SJSA1 (cell line): ENCODE measurements at places on chromosomes 5 and 9.

- no peak for DNase-seq
Observed at GRCh38 chr9:89370593-89370992, 52.3 kb downstream of the SECISBP2 start.

DNA sequence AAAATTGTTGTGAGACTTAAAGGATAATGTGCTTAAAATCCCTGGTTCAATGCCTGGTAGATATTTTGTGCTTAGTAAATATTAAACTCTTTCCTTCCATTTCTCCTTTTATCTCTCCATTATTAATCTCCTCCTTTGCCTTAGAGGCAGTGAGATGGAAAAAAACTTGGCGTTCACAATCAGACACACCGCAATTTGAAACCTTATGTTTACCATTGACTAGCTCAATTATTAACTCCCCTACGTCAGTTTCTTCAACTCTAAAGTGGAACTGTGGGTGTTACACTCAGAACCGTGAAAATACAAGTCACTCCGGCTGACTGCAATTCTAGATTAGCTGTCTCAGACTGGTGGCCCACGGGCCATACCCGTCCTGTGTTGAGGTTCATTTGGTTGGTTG is 327.2 kb downstream of the DEPDC1B start:
- DNase-seq = no peak

- DNase-seq = peak; percentile 80
Observed at GRCh38 chr5:147303976-147304375, 69.2 kb downstream of the STK32A start.

DNA sequence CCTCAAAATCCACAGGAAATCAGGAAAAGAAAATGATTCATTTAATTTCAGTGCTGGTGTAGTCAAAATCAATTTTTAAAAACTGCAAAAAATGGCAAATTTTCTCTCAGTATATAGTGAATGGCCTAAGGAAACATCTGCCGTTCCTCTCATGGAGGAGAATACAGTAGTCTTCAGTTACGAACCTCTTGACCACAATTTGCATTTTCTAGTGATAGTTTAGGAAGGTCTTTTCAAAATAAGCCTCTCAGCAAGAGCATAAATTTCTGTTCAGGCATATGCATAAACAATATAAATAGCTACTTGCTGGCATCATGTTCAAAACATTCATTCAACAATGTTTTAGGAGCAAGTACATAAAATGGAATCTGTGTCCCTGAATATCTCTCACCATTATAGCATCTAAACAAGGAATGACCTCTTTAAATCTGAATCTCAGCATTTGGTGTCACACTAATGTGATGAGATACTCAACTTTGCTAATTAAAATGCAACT is 33.5 kb downstream of the HAPLN1 start:
- DNase-seq = no peak

DNA sequence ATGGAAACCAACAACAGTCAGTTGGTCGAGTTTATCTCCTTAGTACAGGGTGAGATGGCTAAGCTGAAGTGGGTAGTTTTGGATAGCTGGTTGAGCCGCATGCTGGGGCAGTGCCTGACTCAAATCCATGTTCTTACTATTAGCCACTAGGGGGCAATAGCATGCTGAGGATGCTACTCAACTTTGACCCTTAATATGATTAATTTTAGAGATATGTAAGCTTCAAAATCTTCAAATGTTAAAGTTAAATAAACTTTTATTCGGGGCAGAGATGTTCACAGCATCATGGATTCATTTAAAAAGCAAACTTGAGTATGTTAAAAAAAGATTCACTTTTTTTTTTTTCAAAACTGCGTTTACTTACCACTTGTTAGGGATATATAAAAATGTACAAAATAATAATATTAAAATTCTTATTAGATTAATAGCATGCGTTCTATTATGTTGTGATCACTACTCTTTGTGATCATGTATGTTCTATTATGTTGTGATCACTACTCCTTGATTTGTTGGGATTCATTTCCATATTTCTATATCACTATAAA is 57.0 kb downstream of the C9orf153 start:
- DNase-seq = no peak

- DNase-seq = no peak
Observed at GRCh38 chr5:164373876-164374275, 868.5 kb downstream of the MAT2B start.

GRCh38 chr5:56535347-56535746 is 280.0 kb upstream of the MAP3K1 start:
- DNase-seq = no peak

- DNase-seq = no peak
Observed at GRCh38 chr9:102550266-102550665, 444.9 kb upstream of the CYLC2 start.

DNA sequence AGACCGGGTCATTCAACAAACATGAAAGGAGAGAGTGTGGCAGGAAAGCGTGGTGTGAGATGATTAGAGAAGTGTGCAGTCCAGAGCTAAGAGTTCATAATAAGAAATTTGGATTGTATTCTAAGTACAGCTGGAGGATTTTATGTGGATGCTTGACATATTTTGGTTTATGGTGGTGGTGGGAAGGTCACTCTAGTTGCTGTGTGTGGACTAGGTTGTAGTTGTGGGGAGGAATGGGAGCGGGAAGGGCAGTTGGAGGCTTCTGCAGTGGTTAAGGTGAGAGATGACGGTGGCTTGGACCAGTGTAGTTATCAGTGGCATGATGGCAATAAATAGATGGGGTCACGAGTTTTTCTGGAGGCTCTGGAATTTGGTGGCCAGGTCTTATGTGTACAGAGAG is 45.7 kb upstream of the GPR151 start:
- DNase-seq = no peak

DNA sequence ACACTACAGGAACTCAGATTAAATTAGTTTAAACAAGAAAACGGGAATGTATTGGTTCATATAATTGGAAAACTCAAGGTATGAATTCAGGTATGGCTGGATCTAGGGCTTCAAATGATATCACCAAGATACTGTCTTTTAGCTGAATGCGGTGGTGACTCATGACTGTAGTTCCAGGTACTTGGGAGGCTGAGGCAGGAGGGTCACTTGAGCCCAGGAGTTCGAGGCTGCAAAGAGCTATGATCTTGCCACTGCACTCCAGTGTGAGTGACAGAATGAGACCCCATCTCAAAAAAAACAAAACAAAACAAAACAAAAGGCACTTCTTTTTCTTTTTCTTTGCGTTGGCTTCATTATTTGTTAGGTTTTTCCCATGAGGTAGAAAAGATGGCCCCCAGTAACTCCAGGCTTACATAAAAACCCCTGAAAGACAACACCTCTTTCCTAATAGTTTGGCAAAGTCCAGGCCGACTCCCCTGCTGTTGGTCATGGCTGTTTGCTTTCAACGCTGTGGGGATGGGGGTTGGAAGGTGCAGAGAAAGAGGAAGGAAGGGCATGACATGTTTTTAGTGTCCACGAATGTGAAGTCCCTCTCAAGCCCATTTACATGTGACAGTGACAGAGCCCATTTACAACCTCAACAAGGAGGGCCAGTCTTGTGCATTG is 39.8 kb upstream of the CRB2 start:
- no peak for DNase-seq

DNA sequence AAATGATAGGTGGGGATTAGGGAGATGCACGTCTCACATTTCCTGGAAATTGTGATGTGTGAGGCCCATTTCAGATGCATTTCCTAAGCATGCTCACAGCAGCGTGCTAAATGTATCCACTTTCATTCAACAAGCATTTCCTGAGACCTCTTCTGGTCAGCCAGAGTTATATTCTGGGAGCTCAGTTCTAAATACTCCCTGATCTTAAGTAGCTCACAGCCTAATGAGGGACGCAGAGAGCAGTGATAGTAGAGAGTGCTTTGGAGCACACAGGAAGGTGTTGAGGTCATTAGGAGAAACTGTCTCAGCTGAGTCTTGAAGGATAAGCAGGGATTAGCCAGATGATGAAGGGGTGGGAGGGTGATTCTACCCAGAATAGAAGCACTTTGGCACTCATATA is 46.2 kb upstream of the FSD1L start:
- no peak for DNase-seq

DNA sequence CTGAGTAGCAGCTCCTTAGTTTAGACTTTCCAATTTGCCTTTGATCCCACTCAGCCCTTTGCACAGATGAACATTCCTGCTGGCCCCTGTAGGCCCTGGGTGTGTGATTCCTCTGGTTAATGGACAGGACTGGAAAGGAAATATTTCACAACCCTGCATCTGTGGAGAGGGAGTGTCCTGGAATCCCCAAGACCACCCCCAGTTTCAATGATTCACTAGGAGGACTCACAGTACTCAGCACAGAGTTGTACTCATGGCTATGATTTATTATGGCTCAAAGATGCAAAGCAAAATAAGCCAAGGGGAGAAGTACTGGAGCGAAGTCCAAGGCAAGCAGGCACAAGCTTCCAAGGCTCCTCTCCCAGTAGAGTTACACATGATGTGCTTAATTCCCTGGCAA is 42.4 kb upstream of the TJP2 start:
- DNase-seq = no peak

DNA sequence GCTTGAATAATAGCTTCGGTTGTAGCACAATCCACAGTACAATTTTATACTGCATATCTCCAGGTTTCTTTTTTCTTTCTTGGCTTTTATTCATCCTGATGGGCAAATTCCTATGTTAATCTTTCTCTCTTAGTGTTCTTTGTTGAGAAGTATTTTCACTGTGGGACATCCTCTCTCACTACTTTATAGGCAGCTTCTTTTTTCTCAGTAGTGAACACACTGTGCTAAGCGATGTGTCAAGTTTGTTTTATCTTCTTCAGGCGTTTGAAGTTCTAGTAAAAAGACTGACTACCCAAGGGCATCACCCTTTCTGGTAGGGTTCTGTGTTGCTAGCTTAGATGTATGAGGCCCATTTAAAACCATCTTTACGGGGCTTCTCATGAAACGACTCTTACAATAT is 182.1 kb downstream of the FAM170A start:
- DNase-seq = no peak

- peak; percentile 94 for DNase-seq
Observed at GRCh38 chr5:1174122-1174936, 27.1 kb upstream of the SLC6A19 start.

- no peak for DNase-seq
Observed at GRCh38 chr9:133605856-133606707, 3.1 kb downstream of the FAM163B start.

DNA sequence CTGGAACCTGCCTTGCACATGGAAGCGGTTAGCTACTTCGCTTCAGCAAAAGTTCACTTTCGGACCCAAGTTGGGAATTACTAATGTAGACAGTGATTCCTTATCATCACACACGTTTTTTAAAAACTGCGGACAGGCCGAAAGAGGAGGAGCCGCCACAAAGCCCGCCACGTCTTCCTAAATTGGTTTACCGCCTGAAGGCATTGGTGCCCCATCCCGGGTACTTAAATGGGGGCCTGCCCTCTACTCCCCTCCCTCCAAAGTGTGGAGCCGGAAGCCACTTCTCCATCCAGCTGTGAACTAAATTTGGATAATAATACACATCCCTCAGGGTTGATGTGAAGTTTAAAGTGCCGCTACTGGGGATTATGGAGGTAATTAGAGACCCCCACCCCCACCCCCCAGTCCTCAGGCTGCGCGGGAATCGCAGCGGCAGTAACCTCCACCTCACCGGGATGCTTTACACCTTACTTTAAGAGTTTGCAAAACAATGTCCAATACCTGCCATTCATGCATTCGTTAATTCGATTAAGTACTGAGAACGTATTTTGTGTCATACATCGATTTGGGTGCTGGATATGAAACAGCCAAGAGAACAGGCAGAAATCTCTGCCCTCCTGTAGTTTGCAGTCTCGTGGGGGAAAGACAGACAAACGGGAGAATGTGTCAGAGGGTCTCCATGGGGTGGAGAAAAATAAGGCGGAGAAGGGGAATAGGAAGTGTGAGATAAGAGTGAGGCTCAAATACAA is 937 bp upstream of the MACROH2A1 start:
- DNase-seq = no peak

DNA sequence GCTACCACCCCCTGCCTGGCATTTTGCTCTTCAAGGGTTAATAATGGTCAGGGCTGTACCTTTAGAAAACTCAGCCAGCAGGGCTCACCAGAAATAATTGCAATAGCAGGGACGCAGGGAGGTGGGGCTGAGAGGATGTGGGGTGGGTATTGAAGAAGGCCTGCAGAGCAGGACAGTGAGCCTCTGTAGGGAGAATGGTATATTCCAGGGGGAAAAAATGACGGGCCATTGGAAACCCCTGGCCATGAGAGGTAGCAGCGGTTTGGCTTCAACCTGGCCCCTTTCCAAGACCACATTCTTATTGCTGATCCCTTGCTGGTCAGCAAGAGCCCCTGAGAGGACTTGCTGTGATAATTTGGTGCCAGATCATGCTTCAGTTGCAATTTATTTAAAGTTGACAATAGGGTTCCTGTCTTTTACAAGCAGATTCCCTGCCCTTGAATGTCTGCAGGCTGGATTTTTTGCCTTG is 36.7 kb upstream of the CTNNA1 start:
- DNase-seq = no peak

DNA sequence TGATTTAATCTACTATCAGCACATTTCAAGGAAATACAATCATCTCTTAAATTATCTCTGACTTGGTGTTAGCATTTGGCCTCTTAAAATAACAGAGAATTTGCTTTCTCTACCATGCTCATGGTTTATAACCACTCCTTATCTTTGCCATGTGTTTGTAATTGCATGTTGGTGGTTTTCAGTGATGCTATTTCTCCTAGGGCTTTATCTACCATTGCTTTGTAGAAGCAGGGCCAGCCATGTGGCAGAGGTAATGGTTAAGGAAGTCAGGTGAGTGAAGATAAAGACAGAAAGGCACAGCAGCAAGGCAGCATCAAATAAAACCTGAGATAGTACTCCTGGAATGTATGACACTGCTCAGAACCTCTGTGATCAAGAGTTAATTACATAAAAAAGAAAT is 206.2 kb downstream of the FER start:
- no peak for DNase-seq

GRCh38 chr9:115015018-115015635 is 84.7 kb upstream of the TNFSF8 start:
- DNase-seq = peak; percentile 52

DNA sequence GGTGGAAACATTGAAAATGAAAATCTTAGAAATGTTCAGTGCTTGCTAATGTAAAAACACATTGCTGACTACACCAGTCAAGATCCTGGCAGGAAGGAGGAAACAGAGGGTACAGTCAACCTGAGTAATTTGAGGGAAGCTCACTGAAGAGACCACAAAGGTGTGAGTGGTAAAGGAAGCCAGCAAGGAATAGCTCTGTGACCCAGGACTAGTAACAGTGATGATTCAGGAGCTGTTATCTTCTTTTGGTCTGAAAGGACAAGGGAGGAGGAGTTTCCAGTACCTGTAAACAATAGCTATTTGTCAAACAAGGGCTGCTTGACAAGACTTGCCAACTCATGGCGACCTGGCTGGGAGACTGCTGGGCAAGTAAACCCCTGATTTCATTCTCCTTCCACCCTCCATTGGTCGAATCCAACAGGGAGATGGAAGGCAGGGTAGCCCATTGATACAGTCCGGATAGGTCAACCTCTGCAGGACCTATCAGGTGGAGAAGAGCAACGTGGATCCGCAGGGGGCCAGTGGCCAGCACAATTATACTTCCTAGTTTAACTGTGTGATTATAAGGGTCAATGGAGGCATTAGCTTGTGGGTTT is 68.1 kb downstream of the MAMDC2 start:
- no peak for DNase-seq

GRCh38 chr5:72210888-72211678 is 103.8 kb downstream of the MAP1B start:
- peak; percentile 60 for DNase-seq
